ENCODE measurements at places on chromosomes 2 and 18. TPM values are rescaled to one million over a fixed set of nuclear protein-coding genes. Genes with fewer than 3 reads are reported as not detected.
A peak's percentile ranks its signal among the peaks of the same experiment; 100 is the strongest.

DNA sequence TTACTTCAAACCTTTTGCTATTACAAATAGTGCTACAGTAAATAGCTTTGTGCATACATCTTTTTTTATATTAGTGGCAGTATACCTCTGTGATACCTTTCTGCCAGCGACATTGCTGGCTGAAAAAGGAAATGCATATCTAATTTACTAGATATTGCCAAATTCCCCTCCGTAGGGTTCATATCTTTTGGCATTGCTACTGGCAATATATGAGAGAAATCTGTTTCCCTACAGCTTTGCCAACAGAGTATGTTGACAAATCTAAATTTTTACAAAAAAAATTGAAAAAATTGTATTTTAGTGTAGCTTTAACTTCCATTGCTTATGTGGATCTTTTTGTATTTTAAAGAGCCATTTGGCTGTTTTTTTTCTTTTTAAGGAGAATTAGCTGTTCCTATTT lies 426.7 kb downstream of the TRIB2 start:
- no peak for DNase-seq

- no peak for DNase-seq
Measured at GRCh38 chr18:59631583-59632181, 65.5 kb downstream of the CCBE1 start.

GRCh38 chr2:45852450-45853150 lies 201.1 kb downstream of the PRKCE start:
- DNase-seq, result no peak

DNA sequence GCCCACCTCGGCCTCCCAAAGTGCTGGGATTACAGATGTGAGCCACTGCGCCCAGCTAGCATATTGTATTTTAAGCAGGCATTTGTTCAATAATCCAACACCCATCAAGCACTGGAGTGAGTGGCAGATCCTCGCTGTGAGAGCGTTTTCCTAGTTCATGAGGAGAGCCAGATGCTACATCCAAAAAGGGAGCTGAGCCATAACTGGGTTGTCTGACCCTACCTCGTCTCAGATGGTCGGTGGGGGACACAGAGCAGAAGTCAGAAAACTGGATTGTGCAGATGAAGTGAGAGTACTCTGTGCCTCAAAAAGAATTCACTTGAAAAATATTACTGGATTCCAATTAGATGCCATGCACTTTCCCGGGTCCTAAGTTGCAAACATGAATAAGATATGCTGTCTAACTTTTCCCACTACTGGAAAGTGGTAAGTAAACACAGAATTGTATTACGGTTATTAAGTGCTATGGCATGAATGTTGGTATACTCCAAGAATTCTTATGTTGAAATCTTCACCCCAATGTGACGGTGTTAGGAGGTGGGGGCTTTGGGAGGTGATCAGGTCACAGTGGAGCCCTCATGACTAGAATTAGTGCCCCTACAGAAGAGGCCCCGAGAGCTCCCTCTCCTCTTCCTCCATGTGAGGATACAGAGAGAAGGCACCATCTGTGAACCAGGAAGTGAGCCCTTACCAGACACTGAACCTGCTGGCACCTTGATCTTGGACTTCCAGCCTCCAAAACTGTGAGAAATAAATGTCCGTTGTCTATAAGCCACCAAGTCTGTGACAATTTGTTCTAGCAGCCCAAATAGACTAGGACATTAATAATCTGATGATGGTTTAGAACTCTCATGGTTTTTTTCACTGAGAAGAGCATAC lies 21.5 kb downstream of the SOWAHC start:
- DNase-seq, result no peak

RUFY4 gene
- 0.15 TPM for total RNA-seq

DNA sequence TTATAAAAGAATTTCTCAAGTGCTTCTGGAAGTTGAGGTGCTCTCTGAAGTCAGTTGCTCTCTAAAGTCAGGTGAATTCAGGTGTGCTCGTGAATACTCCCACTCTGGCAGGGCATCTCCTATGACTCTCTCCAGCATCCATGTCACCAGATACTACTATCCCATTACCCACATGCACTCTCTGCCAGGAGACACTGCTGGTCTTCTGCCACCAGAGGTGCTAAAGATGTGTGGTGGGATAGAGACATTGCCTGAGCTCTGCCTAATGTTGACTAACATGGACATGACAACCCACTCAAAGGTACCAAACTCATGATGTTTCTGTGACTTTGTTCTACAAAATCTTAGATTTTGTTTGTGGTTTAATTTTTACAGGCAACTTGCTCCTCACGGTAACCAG lies 106.4 kb upstream of the HNRNPA3 start:
- DNase-seq, result no peak

GRCh38 chr2:143692967-143693366 lies 563.7 kb downstream of the ARHGAP15 start:
- DNase-seq, result no peak

IGFBP5 gene
- 85.0 TPM for total RNA-seq

ZEB2 gene
- 149 TPM for total RNA-seq

DNA sequence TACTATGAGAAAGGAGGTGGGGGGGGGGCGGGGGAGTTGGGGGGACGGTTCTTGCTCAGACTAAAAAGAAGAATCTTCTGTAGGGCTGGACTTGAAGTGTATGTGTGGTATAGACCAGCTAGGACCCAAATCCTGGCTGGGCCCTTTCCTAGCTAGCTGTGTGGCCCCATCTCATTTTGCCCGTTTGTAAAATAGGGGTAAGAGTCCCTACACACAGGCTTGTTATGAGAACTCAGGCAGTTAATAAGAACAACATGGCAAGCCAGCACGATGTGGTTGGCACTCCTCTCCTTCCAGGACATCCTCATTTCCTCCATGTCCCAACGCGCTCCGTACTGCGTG lies 1.1 kb downstream of the EVA1A start:
- DNase-seq, result no peak

DNA sequence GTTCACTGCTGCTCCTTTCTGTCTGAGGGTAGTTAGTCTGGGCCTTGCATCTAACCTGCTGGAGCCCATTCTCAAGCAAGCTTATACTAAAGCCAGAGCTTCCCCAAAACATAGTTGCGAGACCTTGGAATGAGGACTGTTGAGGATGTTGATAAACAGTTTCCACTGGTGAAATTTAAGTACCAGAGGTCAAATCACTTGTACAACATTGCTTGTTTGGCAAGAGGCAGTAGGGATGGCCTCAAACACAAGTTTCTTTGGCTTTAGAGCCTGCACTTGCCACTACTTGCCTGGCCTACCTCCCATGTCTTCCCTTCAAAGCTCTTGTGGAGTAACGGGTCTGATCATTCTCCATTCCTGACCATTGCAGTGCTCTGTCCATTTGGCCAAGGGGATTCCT lies 262.7 kb downstream of the FHOD3 start:
- no peak for DNase-seq

CDH19 gene
- 1.4 TPM for total RNA-seq

DNA sequence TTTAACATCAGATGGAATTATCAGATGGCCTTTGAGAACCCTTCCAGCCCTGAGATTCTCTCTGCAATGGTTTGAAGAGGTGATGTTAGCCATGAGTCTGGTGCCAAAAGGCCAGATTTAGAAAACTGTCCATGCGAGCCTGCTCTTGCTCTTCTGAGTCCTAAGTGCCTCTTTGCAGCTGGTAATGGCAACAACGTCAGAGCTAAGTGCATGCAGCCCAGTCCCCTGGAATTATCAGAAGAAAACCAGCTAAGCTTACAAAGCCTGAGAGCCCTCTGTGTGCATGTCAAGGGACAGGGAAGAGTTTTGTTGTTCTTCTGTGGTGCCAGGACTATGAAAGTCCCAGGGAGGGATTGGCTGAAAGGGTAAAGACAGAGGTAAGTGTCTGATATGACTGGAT lies 89.8 kb downstream of the LOXHD1 start:
- no peak for DNase-seq

- DNase-seq, result no peak
Measured at GRCh38 chr18:55382277-55382805, 205.7 kb downstream of the TCF4 start.

DNA sequence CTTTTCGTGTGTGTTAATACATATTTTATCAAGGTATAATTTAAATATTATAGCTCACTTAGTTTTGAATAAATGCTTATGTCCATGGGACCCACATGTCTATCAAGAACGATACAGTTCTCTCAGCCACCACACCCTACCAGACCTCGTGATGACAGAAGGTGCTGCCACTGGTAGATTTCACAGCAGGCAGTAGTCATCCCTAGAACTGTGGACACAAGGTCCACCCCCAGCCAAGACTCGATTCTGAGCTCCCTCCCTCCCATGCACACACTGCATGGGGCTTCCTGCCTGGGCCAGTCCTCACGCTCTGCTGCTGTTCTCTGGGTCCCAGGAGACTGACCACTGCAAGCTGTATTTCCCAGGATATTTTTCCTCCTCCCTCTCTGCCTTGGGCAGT lies 26.5 kb upstream of the CREB1 start:
- no peak for DNase-seq

- no peak for DNase-seq
Measured at GRCh38 chr2:43778233-43778632, 4.4 kb downstream of the DYNC2LI1 start.

GRCh38 chr18:73545472-73545871 lies 602.2 kb downstream of the FBXO15 start:
- DNase-seq, result no peak

GKN2 gene
- 10.5 TPM for total RNA-seq

GRCh38 chr2:237134321-237135230 lies 48.9 kb downstream of the COPS8 start:
- DNase-seq, result no peak

DNA sequence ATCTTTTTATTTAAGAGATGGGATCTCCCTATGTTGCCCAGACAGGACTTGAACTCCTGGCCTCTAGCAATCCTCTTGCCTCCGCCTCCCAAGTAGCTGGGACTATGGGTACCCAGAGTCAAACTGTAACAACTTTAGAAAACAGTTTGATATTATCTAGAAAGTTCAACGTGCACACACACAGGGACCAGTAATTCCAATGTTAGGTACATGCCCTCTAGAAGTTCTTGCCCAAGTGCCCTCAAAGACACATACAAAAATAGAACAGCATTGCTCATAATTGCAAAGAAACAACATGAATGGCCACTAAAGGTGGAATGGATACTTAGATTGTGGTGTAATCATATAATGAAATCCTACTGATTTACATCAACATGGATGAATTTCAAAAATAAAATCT lies 12.6 kb upstream of the LPIN2 start:
- DNase-seq, result no peak

TUBB8B gene
- total RNA-seq, result 0.34 TPM

GRCh38 chr2:122955776-122956175 lies 1069.3 kb upstream of the CNTNAP5 start:
- DNase-seq, result no peak

DNA sequence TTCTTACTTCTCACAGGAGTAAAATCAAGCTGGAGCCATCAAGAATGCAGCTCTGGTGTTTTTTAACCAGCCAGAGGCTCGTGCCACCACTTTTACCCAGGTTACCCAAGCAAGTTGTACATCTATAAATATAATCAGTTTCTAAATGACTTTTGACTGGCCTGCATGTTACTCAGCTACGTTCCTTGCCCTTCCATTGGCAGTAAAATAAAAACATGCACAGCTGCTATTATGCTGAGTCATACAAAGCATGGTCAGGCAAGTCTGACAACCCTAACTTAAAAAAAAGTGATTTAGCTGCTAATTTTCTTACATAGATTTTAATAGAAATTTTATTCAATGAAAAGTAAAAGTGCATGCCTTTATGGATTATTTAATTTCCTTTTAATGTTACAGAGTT lies 111.7 kb upstream of the CSRNP3 start:
- no peak for DNase-seq

DNA sequence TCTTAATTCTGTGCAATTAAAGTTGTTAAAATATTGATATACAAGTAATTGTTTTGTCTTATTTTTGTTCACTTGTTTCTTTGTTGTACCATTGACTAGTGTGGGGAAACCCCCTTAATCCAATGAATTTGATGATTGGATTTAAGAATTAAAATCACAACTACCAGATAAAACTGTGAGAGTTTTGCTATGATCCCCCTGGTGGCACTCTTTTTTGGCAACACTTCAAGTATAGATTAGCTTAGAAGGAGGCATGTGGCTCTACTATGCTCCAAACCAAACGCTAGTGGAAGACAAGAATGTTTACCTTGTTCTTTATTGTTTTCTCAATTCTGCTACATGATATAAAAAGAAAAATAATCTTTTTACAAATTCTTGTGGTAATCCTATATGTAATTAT lies 477.8 kb upstream of the ETAA1 start:
- DNase-seq, result no peak

DNA sequence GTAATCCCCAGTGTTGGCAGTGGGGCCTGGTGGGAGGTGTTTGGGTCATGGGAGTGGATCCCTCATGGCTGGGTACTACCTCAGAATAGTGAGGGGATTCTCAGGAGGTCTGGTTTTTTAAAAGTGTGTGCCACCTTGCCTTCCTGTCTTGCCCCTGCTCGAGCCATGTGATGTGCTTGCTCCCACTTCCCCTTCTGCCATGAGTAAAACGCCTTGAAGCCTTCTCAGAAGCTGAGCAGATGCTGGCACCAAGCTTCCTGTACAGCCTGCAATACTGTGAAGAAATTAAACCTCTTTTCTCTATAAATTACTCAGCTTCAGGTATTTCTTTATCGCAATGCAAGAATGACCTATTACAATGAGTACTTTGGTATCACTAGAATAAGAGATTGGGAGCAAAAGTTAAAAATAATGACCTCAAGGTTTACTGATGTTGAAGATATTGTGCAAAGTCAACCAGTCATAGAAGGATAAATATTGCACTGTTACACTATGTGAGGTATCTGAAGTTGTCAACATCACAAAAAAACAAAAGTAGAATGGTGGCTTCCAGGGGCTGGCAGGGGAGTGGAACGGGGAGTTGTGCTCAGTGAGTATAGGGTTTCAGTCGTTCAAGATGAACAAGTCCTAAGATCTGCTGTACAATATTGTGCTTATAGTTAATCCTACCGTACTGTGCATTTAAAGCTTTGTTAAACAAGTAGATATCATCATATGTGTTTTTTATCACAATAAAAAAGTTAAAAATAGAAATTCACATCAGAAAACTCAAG lies 938.3 kb upstream of the CNTNAP5 start:
- DNase-seq, result no peak

- DNase-seq, result no peak
Measured at GRCh38 chr2:232888839-232889529, 18.9 kb downstream of the SNORC start.

GLI2 gene
- total RNA-seq, result 5.7 TPM

- DNase-seq, result no peak
Measured at GRCh38 chr2:37417321-37417720, 72.9 kb downstream of the QPCT start.

SERPINB4 gene
- 2.6 TPM for total RNA-seq

GRCh38 chr2:54999182-54999581 lies 51.1 kb downstream of the RTN4 start:
- DNase-seq, result no peak

METTL21A gene
- 11.4 TPM for total RNA-seq

GRCh38 chr2:41026613-41027012 lies 574.7 kb upstream of the SLC8A1 start:
- no peak for DNase-seq

GRCh38 chr2:128196471-128196931 lies 105.5 kb downstream of the UGGT1 start:
- DNase-seq, result no peak

DNA sequence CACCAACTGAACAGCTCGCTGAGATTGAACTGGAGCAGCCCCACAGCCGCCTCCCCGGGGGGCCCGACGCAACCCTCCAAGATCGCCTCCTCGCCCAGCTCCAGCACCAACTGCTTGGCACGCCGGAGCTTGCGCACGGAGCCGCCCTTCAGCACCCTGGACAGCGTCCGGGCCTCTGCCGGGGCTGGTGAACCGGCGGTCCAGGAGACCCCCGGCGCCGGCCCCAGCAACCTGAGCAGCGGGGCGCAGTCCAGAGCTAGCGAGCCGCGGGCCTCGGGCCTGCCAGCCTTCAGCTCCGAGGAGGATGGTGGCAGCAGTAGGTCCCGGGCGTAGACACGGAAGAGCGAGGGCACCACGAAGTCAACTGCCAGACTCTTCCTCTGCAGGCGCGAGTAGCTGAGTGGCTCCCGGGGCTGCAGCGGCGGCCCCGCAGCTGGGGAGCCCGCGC lies 1.2 kb downstream of the ALK start:
- peak; percentile 92 for DNase-seq

Data from upper lobe of left lung (tissue), 6 donors.